Suprapubic skin (tissue), 4 donors: ENCODE measurements at places on chromosomes 2 and 18. TPM values are rescaled to one million over a fixed set of nuclear protein-coding genes. Genes with fewer than 3 reads are reported as not detected.

DNA sequence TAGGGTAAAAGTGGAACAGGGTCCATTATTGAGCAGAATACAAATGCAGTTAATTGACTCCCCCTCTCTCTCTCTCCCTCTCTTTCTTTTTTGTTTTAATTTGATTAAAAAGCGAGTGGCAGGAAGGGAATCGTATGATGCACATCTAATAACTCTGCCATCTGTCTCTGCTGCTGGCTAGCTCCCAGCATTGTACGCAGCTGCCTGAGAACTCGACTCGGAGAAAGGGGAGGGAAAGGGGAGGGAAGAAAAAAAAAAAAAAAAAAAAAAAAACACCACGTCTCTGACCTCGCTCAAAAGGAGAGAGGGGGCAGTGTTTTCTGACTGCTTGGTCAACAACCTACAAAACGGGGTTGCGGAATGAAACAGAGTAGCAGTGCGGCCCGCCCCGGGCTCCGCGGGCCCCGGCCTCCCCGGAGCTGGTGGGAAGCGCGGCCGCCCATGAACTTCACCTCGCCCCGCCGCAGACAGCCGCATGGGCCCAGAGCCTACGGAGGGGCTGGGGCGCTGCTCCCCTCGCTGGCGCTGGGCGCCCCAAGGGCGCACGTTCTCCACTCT, 265.7 kb downstream of the TCF4 start:
- DNase-seq = peak; percentile 87

DNA sequence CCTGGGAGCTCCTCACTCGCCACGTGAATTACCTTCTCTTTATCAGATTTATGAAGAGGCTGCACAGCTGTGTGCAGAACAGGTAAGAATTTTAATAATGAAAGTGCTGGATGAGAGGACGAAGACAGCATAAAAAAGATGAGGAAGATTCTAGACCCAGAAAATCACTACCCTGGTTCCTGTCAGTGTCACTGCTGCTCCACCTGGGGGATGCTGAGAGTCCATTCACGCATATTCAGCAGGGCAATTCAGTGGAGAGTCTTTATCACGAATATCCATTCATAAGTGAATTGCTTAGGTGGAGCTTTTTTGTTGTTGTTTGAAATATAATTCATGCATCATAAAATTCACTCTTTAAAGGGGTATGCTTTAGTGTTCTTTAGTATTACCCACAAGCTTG, 52.0 kb downstream of the MRPL33 start:
- no peak for DNase-seq

DNA sequence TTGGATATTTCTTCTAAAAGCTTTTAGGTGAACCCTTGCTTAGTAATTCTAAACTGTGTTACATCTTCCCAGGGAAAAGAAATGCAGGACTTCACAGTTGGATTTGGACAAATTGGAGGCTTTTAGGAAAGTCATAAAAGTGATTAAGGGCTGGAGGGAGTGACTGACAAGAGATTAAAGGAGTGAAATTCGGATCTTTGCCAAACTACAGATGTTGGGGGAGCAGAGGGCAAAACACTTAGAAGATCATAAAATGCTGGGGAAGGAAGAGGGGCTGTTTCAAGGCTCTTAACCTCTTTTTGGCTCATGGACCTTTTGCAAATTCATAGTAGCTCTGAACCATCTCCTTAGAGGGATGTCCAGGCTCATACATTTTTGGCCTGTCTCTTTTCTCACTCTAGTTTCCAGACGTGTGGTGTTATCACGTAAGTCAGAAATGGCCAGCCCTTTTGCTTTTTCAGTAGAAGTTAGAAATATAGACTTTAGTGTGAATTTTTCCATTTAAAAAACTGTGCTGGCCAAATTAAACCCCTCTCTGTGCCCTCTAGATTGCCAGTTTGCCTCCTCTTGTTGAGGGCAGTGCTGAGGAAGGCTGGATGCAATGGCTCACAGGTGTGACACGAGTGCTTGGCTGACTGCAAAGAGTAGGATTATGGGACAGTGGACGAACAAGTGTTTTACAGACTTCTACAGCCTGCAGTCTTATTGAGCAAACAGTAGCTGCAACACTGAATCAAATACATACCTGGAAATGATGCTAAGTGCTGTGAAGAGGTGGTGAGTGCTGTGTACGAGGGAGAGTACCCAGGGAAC, 109.9 kb downstream of the LYPD6B start:
- DNase-seq = no peak

GRCh38 chr2:40184551-40184950, 267.3 kb downstream of the SLC8A1 start:
- no peak for DNase-seq

DNA sequence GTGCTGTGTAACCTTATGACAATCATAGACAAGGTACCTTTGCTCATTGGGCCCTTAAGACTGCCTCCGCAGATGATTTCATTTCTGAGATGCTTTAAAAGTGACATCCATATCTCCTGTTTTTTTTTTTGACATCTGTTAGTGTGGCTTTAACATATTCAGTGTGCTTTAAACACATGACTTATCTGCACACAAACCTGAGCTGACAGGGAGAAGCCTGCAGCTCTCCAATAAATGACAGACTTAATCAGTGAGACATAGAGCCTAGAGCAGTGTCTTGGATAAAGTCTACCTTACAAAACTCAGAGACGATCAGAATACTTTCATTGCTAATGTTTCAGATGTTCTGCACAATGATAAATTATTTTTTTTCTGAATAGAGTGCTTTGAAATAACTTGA, 130.7 kb downstream of the UBE2E3 start:
- DNase-seq = no peak

DNA sequence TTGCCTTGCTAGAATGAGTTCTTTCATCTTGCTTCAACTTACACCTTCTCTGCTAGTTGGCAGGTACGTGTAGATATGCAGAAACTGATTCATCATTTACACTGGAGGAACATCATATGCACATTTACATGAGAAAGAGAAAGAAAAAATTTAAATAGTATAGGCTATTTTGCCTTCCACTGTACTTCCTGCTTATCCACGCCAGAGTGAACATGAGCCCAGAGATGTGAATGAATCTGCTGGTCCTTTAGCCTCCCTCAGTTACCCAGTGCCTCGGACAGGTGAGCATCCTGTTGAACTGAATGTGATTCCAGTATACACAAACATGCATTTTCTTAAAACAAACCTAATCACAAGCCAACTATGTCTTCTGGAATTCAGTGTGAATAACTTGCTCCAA, 83.6 kb downstream of the SESTD1 start:
- DNase-seq = no peak

DNA sequence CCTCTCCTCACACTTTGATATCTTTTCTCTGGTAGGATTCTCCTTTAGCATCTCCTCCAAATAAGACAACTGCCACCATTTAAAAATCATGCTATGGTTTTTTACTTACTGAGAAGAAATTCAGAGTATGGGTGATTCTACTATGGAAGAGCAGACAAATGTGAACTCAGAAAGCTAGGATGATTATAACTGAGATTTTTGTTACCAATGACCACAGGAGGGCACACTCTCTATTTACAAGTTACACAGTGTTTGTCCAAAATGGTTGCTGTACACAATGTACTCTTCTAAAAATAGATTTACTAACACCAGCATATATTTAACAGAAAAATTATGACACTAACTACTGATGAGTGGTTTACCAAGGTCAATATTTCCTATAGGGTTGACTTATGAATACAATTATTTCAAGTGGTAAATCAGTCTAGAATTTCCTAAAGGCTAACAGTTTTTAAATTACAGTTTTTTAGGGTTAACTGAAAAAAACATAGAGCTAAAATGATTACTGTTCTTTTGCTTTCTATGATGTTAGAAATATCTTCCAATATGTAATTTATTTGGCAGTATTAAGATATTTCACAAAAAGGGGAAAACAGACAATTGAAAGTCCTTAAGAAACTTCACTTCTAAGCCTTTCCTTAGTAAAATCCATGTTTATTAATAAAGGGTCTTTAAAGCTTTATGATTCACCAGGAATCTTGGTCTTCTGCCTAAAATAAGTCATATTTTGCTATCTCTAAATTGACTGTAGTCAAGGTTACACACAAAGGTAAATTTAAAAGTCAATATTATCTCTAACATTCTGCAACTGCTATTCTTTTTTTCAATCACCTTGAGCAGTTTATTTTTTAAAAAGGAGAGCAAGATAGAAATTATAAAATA, 57.2 kb downstream of the MAP4K3 start:
- no peak for DNase-seq

GRCh38 chr2:181755181-181755580, 74.9 kb upstream of the NEUROD1 start:
- DNase-seq = no peak

- DNase-seq = no peak
Observed at GRCh38 chr2:24793761-24794435, 673 bp downstream of the CENPO start.

GRCh38 chr2:106996171-106996769, 110.3 kb upstream of the ST6GAL2 start:
- DNase-seq = no peak

GRCh38 chr18:35458271-35458670, 39.5 kb downstream of the INO80C start:
- DNase-seq = no peak

DNA sequence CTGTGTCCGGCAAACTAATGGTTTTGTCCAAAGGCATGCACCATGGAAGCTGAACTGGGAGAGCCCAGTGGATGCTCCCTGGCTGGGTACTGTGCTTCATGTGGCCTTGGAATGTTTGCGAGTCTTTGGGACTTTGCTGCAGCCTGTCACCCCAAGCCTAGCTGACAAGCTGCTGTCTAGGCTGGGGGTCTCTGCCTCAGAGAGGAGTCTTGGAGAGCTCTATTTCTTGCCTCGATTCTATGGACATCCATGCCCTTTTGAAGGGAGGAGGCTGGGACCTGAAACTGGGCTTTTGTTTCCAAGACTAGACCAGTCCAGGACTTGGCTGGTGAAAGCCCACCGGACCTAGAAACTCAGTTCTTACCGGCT, 1.7 kb downstream of the MARS2 start:
- DNase-seq = no peak

GRCh38 chr2:205967391-205968075, 118.4 kb downstream of the INO80D start:
- no peak for DNase-seq

DNA sequence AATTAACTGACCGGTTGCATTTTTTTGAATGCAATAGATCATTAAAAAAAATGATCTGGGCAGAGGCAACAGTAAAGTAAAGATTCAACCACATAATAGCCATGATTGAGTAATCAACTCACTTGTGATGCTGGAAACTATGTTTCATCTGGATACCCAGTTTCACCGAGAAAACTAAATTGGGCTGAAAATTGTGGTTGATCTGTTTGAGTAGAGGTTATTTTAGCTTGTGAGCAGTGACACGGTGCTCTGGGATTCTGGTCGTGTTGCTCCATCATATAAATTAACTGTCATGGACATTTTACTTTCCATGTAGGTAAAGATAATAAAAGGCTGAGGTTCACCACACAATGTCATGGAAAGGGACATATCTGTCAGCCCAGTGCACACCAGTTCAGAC, 58.7 kb downstream of the CD226 start:
- DNase-seq = no peak

DNA sequence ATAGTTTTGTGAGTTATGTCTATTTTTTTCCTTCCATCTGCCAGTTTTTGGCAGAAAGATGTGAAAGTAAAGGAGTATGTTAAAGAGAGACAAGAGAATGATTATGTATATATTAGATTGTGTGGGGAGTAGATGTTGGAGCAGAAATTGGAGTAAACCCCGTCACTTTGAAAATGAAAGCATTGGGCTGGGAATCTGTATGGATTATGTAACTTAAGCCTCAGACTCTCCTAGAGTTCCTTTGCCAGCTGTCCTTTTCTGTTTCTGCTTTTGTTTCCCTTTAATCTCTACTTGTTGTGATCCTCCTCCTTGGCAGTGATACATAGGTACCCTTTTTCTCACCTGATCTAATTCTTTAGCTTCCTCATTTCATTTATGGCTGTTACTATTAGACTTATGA, 19.2 kb downstream of the CCDC138 start:
- no peak for DNase-seq

- DNase-seq = no peak
Observed at GRCh38 chr2:166334805-166335204, 40.9 kb downstream of the SCN9A start.

DNA sequence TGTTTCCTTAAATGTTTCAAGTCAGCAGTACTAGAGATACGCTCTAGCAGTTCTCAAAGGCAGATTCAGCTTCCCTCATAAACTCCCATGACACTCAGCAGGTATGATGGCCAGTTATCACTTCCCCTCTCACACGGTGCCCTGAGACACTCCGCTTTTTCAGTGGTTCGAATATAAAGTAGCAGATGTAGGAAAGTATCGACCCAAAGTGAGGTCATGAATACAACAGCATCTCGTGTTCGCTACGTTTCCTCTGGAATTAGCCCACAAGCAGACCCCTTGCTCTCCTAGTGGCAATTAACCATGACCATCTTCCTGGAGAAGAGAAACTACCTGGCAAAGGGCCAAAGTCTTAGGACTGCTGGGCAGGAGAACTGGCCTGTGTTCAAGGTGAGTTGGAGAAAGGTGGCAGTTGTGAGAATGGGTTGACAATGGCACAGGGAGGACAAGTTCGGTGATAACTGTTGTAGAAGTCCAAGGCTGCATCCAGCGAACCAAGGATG, 9.3 kb upstream of the AGBL5 start:
- no peak for DNase-seq

DNA sequence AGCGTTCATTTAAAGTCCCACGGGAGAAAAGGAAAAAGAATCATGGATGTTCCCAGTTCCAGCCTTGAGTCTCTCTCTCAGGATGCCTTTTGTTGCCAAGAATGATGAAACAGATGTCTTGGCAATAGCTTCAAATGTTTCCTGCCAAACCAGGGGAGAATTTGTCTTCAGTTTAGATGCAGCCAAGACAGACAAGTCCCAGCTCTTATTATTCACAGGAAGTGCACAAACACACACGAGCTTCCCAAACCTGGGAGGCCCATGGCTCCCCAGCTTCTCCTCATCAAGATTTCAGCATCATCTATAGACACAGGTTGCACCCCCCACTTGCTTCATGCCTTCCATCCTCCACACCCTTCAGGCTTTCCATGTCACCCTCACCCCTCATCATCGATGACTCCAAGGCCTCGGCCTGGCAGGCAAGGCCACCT, 45.9 kb downstream of the HS1BP3 start:
- DNase-seq = peak; percentile 64

DNA sequence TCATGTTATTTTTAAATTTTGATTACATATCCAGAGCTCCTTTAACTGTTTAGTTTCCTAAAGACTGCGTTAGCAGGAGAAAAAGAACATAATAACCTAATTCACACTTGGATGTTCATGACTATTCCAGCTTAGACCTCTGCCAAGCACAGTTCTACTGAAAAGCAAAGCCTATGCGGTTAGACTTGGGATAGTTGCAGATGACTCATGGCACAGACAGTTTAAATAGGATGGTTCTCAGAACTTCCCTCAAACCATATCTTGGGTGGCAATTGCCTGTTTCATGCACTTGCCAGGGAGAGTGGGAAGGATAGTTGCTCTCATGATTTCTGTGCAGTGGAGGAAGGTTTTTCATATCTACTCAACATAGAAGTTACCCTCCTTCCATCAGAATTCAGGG, 149.7 kb upstream of the KLHL29 start:
- DNase-seq = no peak

- DNase-seq = no peak
Observed at GRCh38 chr2:67828066-67828465, 234.7 kb downstream of the C1D start.

SH3RF3 gene
- 6.1 TPM for total RNA-seq

HTR2B gene
- total RNA-seq = not detected

TLX2 gene
- not detected for total RNA-seq

ITGB1BP1 gene
- total RNA-seq = 50.9 TPM

IL36A gene
- not detected for total RNA-seq

EPHA4 gene
- total RNA-seq = 49.9 TPM

DNPEP gene
- total RNA-seq = 66.6 TPM

CNTNAP5 gene
- not detected for total RNA-seq

MREG gene
- 29.5 TPM for total RNA-seq

DES gene
- 30.2 TPM for total RNA-seq
